ENCODE measurements at places on chromosomes 11 and 22.
A peak's percentile ranks its signal among the peaks of the same experiment; 100 is the strongest.

DNA sequence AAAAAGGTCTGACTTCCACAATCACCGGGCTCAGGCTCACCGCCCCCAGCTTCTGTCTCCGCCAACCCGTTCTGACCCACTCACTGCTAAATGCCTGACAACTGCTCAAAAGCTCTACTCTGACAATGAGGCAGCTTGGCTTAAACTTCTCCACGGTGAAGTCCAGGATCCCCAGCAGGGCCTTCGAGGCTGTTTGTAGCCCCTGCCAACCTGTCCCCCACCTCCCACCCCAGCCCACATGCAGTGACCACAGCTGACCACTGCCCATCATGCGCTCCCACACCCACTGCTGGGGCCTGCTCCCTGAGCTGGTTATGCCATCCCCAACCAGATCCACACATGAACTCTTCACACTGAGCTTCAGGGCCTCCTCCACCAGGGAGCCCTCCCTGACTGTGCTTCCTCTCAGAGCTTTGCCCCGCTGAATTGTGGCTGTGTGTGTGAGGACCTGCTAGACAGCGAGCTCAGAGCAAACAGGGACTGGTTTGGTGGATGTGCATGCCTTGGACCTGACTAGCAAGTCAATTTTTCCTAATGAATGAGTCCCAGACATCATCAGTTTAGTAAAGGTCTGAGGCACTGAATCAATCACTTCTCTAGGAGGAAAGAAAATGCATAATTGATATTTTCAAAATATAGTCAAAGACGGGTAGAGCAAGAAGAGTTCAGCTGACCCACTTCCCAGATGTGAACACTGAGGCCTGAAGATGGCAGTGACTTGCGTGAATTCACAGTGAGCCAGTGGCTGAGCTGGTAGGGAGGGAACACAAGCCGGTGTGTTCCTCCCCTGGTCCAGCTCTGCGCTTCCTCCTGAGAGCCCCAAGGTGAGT, 7.7 kb downstream of the LRRC32 start:
- DNase-seq, result no peak

DNA sequence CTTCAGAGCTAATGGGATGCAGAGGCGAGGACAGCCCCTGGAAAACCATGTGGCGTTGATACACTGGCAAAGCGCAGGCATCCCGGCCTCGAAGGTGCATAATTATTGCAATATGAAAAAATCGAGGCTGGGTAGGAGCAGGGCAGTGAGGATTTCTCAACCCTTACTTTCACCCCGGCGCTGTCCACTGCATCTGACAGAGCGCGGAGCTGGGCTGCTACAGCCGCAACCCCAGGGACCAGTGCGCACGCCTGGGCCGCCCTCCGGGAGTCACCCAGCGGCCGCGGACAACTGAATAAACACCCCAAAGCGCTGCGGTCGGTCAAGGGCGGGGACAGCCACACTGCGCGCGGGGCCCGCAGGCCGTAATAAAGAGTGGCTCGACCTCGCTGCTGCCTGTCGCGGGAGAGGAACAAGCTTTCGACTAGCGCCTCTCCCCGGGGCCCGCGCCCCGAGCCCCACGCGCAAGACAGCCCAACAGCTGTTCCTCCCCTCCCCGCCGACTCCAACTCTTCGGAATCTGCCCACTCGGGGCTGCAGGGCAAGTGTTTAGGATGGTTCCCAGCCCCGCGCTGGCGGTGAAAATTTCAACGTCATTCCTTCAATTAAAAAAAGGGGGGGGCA, 3.6 kb upstream of the WT1 start:
- no peak for DNase-seq

DNA sequence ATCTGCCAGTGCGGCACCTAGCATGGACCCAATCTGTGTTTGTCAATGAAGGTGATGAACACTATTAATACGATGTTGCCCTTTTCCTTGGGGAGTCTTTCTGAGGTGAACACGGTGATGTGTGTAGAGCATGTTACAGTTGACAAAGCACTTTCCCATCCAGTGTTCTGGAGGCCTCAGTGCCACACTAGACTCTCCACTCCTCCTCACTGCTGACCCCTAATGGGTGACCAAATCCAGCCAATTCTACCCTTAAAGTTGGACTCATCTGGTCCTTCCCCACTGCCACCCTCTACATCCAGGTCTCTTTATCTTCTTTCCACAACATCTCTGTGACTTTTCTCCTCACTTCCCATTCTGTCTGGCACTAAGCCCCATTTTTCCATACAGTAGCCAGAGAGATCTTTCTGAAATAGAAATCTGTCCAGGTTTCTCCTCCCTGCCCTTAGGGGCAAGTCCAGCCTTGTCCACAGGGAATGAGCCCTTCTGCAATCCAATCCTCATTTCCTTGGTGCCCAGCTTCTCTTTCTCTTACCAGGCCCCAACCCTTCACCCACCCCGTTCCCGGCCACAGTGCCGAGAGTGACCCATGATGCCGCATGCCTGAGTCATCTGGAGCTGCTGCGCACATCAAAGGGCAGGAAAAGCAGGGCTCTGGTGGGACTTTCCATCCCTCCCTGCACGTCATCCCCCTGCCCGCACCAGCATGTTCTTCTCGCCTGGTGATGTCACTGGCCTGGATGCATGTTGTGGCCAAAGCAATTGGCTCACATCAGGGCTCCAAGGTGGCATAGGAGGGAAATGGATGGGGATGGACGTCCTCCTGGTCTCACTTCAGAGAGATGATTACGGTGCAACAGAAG, 64.2 kb downstream of the RASSF10 start:
- DNase-seq, result no peak

DNA sequence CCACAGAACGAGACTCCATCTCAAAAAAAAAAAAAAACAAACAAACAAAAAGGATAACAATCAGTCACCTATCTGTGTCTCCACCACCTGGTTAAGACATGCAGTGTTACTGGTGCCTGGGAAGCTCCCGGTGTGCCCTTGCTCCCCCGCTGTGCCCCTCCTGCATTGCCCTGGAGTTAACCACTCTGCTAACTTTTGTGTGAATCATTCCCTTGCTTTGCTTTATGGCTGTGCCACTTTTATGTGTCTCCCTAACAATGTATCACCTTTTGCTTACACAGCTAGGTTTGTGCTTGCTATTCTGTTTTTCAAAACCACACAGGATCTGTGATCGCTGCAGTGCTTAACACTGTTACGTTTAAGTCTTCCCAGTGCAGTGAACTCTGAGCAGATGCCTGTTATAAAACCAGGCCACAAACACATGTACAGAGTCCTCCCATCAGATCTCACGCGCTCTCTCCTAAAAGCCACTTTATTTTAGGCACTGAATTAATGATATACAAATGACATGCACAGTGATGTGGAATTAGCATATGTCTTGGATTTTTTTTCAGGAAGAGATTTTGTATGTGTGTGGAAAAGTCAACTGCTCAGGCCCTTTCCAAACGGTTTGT, 69.9 kb downstream of the BUD13 start:
- DNase-seq, result no peak

- DNase-seq, result no peak
Observed at GRCh38 chr11:10762913-10763421, 11.9 kb downstream of the CTR9 start.

DNA sequence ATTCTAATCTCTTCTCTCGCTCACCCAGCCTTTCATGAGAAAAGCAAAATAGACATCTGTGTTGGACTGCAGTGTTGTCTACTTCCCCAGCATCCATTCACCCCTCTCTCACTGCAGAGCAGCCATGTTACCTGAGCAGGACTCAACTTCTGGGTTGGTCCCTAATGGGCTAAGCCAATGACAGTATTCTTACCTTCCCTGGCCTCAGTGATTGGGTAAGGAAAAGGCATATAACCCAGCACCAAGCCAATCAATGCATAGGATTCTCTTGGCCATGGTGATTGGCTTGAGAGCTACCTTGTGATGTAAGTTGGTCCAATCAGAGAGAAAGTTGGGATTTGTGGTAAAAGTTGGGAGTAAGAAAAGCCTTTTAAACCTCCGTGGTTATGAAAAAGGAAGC, 99.8 kb upstream of the NECTIN1 start:
- no peak for DNase-seq

GRCh38 chr11:86916330-86916729, 38.9 kb downstream of the FZD4 start:
- no peak for DNase-seq

DNA sequence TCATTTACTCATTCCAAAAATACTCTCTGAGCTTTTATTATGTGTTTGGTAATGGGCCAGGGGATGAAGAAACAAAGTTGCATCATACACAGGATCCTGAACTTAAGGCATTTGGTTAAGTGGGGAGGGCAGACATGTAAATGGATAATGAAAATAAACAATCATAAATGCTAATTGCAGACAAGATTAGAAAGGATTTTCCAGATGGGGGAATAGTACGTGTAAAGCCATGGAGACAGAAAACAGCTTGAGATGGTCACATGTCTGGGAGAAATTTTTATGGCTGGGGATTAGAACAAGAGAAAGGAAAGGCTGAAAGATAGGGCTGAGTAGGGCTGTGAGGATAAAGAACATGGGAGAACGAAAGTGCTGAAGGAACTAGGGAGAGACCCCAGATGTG, 534.3 kb upstream of the LARGE1 start:
- DNase-seq, result no peak

DNA sequence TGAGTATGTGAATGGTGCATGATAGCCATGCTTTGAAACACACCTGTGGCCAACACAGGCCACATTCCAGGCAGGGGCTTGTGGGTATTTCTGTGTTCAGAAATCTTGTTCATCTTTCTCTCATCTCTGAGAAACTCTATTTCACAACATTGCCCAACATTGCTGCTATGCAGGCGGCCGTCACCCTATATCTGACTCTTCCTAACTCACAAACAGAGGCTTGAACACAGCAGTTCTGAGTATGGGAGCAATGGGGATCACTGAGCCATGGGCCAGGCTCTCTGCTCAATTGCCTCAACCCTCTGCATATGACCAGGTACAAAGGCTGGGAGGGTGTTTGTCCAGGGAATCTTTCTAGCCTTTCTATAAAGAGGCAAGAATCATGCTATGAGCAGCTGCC, 259.9 kb downstream of the BUD13 start:
- DNase-seq, result no peak

DNA sequence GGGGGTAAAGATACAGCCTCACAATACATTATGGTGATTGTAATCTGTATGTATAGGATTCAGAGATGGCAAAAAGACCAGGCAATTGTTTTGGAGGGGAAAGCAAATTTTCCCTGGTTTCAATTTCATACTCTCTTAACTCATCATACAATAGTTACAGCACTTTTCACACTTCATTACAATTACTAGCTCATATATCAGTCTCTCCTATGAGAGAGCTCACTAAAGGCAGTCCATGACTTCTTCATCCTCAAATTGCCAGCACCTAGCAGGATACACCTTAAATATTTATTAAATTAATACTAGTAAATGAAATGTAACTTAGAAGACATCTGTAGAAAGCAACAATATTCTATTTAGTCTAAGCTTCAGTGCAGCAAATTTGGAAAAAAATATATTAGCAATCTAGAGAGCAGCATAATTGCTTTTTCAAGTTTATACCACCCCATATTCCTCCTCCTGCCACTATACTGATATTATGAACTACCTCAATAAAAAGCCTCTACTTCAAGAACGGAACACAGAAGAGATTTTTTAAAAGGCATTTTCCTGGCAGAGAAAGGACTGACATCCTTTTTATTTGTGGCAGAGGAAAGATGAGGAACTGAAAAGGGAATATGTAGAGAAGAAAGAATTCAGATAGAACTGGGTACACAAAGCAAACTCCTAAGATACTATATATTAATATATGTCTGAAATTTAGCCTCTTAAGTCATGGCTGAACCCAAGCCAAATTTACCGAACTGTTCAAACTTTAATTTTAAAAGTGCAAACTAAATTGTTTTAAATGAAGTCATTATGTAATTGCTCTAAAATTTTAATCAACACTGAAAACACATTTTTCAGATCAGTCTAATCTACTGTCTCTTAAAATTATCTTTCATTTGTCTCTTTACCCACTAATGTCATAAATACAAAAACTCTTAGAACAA, 27.7 kb downstream of the PICALM start:
- no peak for DNase-seq

- DNase-seq, result no peak
Observed at GRCh38 chr11:69587454-69588090, 53.4 kb upstream of the CCND1 start.

DNA sequence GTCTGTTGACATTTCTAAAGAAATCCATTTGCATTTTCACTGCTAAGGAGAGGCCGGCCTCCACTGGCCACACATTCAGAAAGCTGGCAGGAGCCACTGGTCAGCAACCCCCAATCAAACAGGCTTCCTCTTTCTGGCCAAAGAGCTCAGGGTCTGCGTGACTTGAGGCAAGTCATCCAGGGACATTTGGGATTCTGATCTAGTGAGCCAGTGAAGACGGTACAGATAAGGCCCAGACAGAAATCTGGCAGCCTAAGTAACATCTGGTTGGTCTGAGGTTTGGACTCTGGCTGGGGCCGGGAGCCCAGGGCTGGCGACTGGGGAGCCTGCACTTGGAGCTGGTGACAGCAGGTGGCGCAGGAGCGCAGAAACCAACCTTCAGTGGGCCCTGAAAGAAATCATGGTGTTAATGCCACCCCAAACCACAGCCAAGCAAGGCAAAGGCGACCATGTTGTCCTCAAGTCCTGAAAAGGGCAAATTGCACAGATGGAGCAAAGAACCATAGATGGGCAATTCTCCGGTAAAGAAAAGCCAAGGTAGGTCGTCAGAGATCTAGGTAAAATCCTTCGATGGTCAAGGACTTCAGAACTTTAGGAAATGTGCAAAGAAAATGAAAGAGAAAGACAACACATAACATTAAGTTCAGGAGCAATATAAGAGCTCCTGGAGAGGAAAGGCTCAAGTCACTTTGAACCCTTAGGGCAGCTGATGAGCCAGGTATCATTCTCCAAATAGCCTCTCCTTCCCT, 99.4 kb upstream of the BLID start:
- DNase-seq, result peak; percentile 32

- DNase-seq, result no peak
Observed at GRCh38 chr22:50266994-50267393, 3.2 kb downstream of the MAPK11 start.

- DNase-seq, result no peak
Observed at GRCh38 chr11:68399916-68400315, 60.6 kb upstream of the PPP6R3 start.

GRCh38 chr11:128734103-128734831, 40.4 kb downstream of the FLI1 start:
- peak; percentile 30 for DNase-seq

- DNase-seq, result peak; percentile 71
Observed at GRCh38 chr11:12149672-12150225, 39.4 kb downstream of the MICAL2 start.

GRCh38 chr22:38815842-38816241, 21.9 kb upstream of the DNAL4 start:
- DNase-seq, result no peak

Data from activated T-cell treated with anti-CD3 and anti-CD28 coated beads, Interleukin-2, amount 50 U/mL, for 72 hours (primary cell).